ENCODE measurements at places on chromosomes 7 and 10. TPM values are rescaled to one million over a fixed set of nuclear protein-coding genes. Genes with fewer than 3 reads are reported as not detected.

The A1CF gene
- 36.0 TPM for total RNA-seq

The OPN1SW gene
- not detected for total RNA-seq

The HMX2 gene
- 1.7 TPM for total RNA-seq

The RALA gene
- 43.5 TPM for total RNA-seq

The SPAM1 gene
- total RNA-seq, result not detected

The GRM8 gene
- total RNA-seq, result not detected

The HECTD2 gene
- 1.5 TPM for total RNA-seq

The RASSF4 gene
- total RNA-seq, result 55.6 TPM

The CCDC172 gene
- total RNA-seq, result not detected

The TRIM50 gene
- total RNA-seq, result not detected

The GPR85 gene
- not detected for total RNA-seq

The TMEM176A gene
- 49.6 TPM for total RNA-seq

DNA sequence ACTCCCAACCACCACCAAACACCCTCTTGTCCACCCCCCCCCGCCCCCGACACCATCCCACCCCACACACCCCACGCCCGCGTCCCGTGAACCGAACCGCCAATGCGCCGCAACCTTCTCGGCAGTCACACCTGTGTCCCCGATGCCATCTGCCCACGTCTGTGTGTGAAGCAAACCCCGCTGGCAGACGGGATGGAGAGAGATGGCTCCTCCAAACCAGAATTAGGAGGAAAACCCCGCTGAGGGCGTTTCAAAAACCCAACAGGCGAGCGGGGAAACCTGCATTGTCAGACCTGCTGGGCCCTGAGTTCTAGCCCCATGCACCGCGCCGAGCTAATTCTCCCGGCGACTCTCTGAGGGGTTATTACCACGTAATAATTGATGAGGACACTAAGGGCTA is 28.6 kb upstream of the KCNK18 start:
- H3K4me3 ChIP-seq, result no peak overlapping the region
- no peaks in the 10 kb centered on the region for H3K36me3 ChIP-seq
- H3K27ac ChIP-seq, result no peak overlapping the region

DNA sequence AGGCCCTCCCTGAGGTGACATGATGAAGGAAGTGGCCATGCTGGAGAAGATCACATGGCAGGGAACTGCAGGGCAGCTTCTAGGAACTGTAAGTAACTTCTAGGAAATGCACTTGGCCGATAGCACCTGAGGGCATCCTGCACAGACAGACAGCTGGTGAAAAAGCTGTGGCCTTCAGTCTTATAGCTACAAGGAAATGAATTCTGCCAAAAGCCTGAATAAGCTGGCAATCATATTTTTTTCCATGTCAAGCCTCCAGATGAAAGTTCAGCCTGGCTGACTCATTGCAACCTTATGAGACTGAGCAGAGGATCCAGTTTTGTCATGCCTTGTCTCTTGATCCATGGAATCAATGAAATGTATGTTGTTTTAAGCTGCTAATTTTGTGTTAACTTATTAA is 91.1 kb upstream of the CACNA2D1 start:
- DNase-seq, result no peak
- no peaks in the 10 kb centered on the region for H3K27me3 ChIP-seq
- no peak overlapping the region for H3K4me3 ChIP-seq
- no peaks in the 10 kb centered on the region for H3K36me3 ChIP-seq
- H3K4me1 ChIP-seq, result no peaks in the 10 kb centered on the region

- DNase-seq, result no peak
- peaks cover 7% of the 10 kb centered on the region for H3K4me1 ChIP-seq
- peak overlapping the region; percentile 96 for H3K27ac ChIP-seq
These were observed 208.4 kb upstream of the KLF14 start for GRCh38 chr7:130942211-130942964.

DNA sequence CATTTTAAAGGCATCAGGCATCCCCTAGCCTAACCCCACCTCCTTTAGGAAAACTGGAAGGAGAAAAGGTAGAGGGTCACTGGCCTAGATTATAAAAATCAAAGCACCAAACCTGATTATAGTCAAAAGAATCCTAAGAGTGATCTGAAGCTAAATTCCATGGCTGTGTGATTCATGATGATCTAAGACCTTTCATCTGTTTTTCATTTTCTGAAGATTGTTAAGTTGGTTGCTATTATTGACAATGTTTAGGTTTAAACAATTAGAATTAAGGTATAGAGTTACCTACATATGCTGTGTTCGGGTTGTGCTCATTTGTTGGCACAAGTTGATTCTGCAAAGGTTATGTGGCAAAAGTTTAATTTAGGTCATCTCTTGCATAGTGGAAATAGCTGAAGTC is 148.7 kb downstream of the BICC1 start:
- no peak overlapping the region for H3K4me3 ChIP-seq
- H3K27ac ChIP-seq, result no peak overlapping the region
- H3K27me3 ChIP-seq, result no peaks in the 10 kb centered on the region
- 0 out of 2 replicates have a peak, but pooled peaks cover 2% of the 10 kb centered on the region for H3K36me3 ChIP-seq
- peaks cover 9% of the 10 kb centered on the region for H3K4me1 ChIP-seq
- DNase-seq, result no peak

- no peaks in the 10 kb centered on the region for H3K27me3 ChIP-seq
- DNase-seq, result no peak
- no peaks in the 10 kb centered on the region for H3K4me1 ChIP-seq
- peak overlapping the region; percentile 2 for H3K27ac ChIP-seq
These were observed 45.9 kb downstream of the HIPK2 start for GRCh38 chr7:139731802-139732470.

GRCh38 chr10:45581216-45581549 is 91.4 kb downstream of the ZFAND4 start:
- H3K4me1 ChIP-seq, result no peaks in the 10 kb centered on the region
- DNase-seq, result no peak
- H3K27ac ChIP-seq, result no peak overlapping the region
- H3K36me3 ChIP-seq, result no peaks in the 10 kb centered on the region
- H3K27me3 ChIP-seq, result no peaks in the 10 kb centered on the region
- H3K4me3 ChIP-seq, result no peak overlapping the region

GRCh38 chr10:57982091-57982490 is 285.6 kb downstream of the IPMK start:
- H3K36me3 ChIP-seq, result no peaks in the 10 kb centered on the region
- no peak overlapping the region for H3K4me3 ChIP-seq
- peaks cover 34% of the 10 kb centered on the region for H3K4me1 ChIP-seq
- DNase-seq, result no peak

DNA sequence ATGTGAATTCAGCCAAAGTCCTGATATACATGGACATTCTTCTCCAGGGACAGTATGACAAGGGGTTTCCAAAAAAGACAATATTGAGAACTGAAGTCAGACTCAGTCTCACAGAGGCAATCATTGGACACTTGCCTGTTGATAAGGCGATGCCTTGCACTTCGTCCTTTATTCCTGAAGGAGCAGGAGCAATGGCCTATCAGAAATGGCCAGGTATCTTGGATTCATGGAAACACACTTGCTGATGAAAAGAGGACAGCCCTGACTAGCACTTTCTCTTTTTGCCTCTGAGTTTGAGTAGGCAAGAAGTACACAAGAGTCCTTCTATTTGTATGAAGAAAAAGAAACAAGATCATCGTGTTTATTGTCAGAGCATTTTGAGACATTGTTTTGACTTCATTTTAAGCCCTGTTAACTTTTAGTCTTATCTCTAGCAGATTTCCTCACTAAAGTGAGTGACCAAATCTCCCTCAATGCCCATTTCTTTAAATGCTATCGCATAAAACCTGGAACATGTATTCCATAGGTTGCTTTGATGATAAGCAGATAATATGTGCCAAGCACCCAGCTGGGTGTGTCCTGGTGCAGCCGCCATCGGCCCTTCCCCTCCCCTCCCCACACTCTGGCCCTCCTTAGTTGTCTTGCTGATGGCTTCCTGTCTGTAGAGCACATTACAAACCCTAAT is 26.6 kb downstream of the ST8SIA6 start:
- no peak overlapping the region for H3K4me3 ChIP-seq
- no peaks in the 10 kb centered on the region for H3K36me3 ChIP-seq
- peaks cover 3% of the 10 kb centered on the region for H3K4me1 ChIP-seq
- no peaks in the 10 kb centered on the region for H3K27me3 ChIP-seq
- no peak overlapping the region for H3K27ac ChIP-seq

DNA sequence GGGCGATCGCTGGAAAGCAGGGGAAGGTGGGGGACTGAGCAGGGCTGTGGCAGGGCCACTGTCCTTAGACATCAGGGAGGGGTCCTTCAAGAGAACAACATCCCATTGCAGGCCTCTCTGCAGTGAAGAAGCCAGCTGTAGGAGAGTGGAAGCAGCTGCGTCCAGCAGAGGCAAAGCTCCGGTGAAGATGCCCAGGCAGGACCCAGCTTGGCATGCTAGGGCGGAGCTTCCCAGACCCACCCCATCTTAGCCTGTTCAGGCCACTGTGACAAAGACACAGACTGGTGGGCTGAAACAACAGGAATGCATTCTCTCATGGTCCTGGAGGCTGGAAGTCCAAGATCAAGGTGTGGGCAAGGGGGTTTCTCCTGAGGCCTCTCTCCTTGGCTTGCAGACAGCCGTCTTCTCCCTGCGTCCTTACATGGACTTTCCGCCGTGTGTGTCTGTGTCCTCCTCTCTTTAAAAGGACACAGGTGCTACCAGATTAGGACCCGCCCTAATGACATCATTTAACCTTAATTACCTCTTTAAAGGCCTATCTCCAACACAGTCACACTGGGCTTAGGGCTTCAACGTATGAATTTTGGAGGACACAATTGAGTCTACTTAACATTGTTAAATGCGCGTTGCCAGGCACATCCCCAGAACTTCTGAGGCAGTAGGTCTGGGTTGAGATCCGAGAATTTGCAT is 178.1 kb upstream of the GRB10 start:
- no peaks in the 10 kb centered on the region for H3K36me3 ChIP-seq
- peaks cover 26% of the 10 kb centered on the region for H3K4me1 ChIP-seq
- no peak for DNase-seq
- H3K27me3 ChIP-seq, result no peaks in the 10 kb centered on the region

- no peaks in the 10 kb centered on the region for H3K27me3 ChIP-seq
- DNase-seq, result no peak
- no peak overlapping the region for H3K27ac ChIP-seq
- no peak overlapping the region for H3K4me3 ChIP-seq
- no peaks in the 10 kb centered on the region for H3K36me3 ChIP-seq
- no peaks in the 10 kb centered on the region for H3K4me1 ChIP-seq
These were observed 50.0 kb upstream of the CAMK1D start for GRCh38 chr10:12299222-12299965.

GRCh38 chr10:96124230-96125141 is 5.6 kb upstream of the ZNF518A start:
- H3K4me1 ChIP-seq, result peaks cover 17% of the 10 kb centered on the region
- H3K36me3 ChIP-seq, result no peaks in the 10 kb centered on the region
- H3K27ac ChIP-seq, result peak overlapping the region; percentile 95
- H3K27me3 ChIP-seq, result no peaks in the 10 kb centered on the region
- peak; percentile 85 for DNase-seq
- peak overlapping the region; percentile 42 for H3K4me3 ChIP-seq

GRCh38 chr10:17782921-17783665 is 26.1 kb upstream of the MRC1 start:
- H3K4me1 ChIP-seq, result no peaks in the 10 kb centered on the region
- no peaks in the 10 kb centered on the region for H3K36me3 ChIP-seq
- DNase-seq, result no peak
- H3K4me3 ChIP-seq, result no peak overlapping the region
- H3K27ac ChIP-seq, result no peak overlapping the region
- H3K27me3 ChIP-seq, result no peaks in the 10 kb centered on the region

- H3K27ac ChIP-seq, result no peak overlapping the region
- no peaks in the 10 kb centered on the region for H3K27me3 ChIP-seq
- no peak overlapping the region for H3K4me3 ChIP-seq
- no peaks in the 10 kb centered on the region for H3K36me3 ChIP-seq
- H3K4me1 ChIP-seq, result no peaks in the 10 kb centered on the region
These were observed 91.6 kb upstream of the CXCL12 start for GRCh38 chr10:44476409-44477045.

- H3K4me3 ChIP-seq, result no peak overlapping the region
- DNase-seq, result no peak
- no peaks in the 10 kb centered on the region for H3K4me1 ChIP-seq
- H3K27ac ChIP-seq, result no peak overlapping the region
- H3K36me3 ChIP-seq, result no peaks in the 10 kb centered on the region
These were observed 981 bp upstream of the CRYGN start for GRCh38 chr7:151440799-151441445.

- no peaks in the 10 kb centered on the region for H3K36me3 ChIP-seq
- no peak for DNase-seq
- H3K27me3 ChIP-seq, result no peaks in the 10 kb centered on the region
- H3K4me3 ChIP-seq, result no peak overlapping the region
These were observed 109.9 kb upstream of the EGFR start for GRCh38 chr7:54908760-54909438.

DNA sequence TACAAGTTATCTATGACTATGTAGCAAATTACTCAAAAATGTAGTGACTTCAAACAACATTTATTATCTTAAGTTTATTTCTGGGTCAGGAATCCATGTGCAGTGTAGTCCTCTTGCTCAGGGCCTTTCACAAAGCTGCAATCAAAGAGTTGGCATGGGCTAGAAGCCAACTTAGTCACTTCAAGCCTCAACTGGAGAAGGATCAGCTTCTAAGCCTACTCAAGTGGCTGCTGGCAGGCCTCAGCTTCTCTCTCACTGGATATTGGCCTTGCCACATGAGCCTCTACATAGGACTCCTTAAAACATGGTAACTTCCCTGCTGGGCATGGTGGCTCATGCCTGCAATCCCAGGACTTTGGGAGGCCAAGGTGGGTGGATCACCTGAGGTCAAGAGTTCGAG is 5.0 kb upstream of the NFE2L3 start:
- DNase-seq, result no peak
- H3K27me3 ChIP-seq, result no peaks in the 10 kb centered on the region
- no peaks in the 10 kb centered on the region for H3K36me3 ChIP-seq
- H3K27ac ChIP-seq, result no peak overlapping the region

GRCh38 chr10:90871279-90871765 is 452 bp upstream of the RPP30 start:
- H3K4me1 ChIP-seq, result peaks cover 6% of the 10 kb centered on the region
- peak overlapping the region; percentile 85 for H3K27ac ChIP-seq
- H3K27me3 ChIP-seq, result no peaks in the 10 kb centered on the region

GRCh38 chr10:36171556-36171952 is 529.5 kb upstream of the FZD8 start:
- H3K36me3 ChIP-seq, result no peaks in the 10 kb centered on the region

- H3K36me3 ChIP-seq, result no peaks in the 10 kb centered on the region
- peaks cover 7% of the 10 kb centered on the region for H3K4me1 ChIP-seq
- no peak overlapping the region for H3K4me3 ChIP-seq
- H3K27me3 ChIP-seq, result no peaks in the 10 kb centered on the region
- H3K27ac ChIP-seq, result no peak overlapping the region
- no peak for DNase-seq
These were observed 96.8 kb downstream of the PTEN start for GRCh38 chr10:87960230-87960629.
